ENCODE measurements at places on chromosomes 6 and 20.

- DNase-seq = no peak
Observed at GRCh38 chr6:166774292-166774691, 147.2 kb upstream of the RPS6KA2 start.

DNA sequence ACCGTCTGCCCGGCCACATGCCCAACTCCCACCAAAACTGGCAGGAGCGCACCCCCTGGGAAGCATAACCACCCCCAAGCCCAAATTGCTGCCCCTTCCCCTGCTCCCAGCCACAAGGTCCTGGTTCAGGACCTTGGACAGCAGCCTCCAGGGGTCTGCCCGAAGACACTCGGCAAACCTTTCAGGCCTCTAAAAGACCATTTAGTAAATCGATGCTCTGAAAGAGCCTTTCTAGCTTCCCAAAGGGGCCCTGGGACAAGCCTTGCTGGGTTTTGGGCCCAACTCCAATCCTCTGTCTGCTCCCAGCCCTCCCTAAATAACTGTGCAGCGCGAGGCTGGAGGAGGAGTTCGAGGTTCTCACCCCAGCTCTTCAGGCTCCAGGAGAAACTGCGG lies 30.5 kb downstream of the GRM4 start:
- DNase-seq = no peak

DNA sequence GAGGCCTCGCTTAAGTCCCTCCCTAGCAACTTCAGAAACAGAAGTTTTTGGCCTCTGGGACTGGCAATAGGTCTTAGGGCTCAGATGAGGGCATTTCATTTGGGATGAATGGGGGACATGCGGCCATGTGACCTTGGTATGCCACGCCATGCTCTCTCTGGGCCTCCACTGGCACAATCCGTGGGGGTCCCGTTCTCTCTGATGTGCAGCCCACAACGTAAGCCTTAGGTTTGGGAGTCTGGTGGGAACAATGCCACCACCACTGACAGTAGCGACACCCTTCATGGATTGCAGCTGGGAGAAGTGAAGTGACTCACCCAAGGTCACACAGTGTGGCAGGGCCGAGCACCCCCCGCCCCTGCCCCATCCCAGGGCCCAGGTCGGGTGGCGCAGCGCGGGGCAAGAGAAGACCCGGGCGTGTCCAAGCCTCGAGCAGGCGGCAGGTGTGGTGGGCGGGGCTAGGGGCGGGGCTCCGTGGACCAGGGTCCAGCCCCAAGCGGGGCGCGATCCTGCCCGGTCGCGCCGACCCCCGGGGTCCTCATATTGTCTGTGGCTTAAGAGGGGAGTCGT lies 864 bp upstream of the CEBPB start:
- peak; percentile 33 for DNase-seq

DNA sequence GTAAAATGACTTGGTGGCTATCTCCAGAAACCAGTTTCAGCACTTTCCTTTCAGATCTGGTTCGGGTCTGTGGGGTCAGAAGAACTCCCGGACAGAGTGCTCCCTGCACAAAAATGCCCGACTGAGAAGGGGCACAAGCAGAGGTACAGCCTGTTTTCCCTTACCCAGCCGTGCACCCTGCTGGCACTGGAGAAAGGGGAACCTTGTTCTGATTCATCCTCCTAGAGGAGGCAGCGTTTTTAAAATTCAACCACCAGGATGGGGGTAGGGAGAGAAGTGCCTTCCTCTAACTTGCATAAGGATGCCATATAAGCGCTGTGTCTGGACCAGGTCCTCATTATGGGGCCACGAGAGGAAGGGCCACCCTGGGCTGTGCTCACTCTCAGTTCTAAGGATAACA lies 17.6 kb downstream of the RIMS4 start:
- DNase-seq = no peak

- DNase-seq = no peak
Observed at GRCh38 chr6:148169706-148170105, 172.9 kb upstream of the SASH1 start.

- peak; percentile 2 for DNase-seq
Observed at GRCh38 chr6:2433711-2434110, 188.3 kb upstream of the GMDS start.

DNA sequence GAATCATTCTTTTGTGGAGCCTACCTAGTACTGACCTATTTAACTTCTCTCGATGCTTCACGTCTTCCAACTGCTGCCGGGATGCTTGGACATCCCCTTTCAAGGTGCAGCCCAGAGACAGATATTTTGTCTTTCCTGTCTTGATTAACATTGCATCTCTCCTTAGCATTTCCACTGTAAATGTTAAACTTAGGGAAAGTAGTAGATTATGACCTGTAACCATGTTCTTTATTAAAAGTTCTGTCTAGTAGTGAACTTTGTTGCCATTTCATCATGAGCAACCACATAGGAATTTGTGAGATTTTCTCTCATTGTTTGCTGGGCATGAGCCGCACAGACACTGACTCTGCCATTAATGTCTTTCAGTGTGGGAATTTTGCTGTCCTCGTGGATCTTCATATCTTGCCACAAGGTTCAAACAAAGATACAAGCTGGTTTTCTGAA lies 117.9 kb downstream of the JAG1 start:
- DNase-seq = no peak

GRCh38 chr6:48736501-48737206 lies 625.7 kb upstream of the PTCHD4 start:
- no peak for DNase-seq

DNA sequence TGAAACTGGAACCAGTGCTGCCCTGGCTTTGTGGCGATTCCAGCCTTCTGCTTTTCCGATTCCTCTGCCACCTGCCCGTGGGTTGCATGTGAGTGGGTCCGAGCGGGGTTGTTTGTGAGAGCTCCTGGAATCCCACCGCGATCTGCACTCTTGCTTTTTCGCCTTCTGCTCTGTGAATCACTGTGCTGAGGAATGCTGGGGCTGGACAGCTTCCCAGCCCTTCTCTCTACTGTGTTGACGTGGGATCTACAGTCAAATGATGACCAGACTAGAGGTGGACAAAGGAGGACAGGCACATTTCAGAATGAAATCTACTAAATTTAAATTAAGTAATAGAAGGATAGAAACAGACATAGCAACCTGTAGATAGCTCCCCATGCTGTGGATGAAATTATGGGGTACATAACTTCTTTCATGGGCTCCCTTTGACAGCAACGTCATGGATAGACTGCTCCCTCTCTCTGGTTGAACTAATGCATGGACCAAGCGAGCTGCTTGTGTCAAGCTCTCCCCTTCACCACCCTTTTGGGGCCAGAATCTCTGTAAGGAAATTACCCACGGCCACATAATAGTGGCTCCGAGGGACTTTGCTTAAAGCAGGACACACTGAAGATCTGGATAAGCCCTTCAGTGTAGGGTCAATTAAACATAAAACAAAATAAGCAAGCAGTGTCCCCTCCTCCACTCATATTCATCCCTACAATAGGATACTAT lies 2.0 kb downstream of the FNDC1 start:
- no peak for DNase-seq

DNA sequence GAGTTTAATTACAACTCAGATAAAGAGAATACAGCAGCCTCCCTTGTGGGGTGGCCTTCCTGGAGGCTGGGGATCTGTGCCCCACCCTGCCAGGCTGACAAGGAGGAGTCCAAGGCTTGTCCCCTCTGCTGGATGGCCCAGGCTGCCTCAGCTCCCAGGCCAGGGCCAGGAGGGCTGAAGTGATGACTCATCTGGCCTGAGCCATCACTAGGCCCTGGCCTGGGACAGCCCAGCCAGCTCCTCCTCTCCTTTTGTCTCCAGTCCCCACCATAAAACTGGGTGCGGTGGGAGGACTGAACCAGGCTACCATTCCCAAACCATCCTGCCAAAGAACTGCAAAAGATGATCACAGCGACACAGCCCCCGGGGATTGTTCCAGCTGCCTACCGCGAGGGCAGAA lies 15.0 kb downstream of the GRM4 start:
- DNase-seq = no peak

- no peak for DNase-seq
Observed at GRCh38 chr6:142329486-142330113, 27.8 kb downstream of the ADGRG6 start.

DNA sequence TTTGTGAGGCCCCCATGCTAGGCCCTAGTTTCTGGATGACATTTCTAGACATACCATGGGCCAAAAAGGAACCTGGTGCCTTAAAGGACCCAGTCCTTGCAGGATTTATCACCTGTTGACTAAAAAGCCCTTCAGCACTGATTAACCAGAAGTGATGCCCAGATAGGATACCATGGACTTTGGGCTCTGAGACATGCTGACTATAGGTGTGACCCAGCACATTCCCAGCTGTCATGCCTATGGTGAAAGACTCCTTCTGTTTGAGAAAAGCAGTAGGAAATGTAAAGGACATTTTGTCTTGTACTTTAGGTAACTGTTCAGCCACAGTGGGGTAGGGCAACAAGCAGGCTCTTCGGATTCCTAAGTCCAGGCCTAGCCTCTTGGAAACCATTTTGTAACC lies 724.2 kb downstream of the CD109 start:
- DNase-seq = no peak

- DNase-seq = peak; percentile 78
Observed at GRCh38 chr6:32973144-32974015, 5.0 kb downstream of the BRD2 start.

DNA sequence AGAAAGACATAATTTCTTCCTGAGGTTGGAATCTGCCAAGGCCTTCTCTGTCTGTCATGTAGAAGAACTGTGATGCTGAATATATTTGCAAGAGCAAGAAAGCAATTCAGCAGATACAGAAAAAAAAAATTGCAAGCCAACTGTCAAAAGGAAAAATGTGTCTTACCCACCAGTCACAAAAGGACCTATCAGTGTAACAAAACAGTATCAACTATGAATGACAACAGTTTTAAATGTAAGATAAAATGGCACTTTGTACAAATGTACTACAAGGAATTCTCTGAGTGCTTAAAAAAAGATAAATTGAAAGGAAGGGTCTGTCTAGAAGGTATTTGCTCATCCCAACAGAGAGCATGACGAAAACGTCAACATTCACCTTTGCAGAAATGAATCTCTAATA lies 185.3 kb upstream of the TFAP2D start:
- DNase-seq = no peak

- DNase-seq = no peak
Observed at GRCh38 chr6:15509335-15509933, 153.4 kb downstream of the DTNBP1 start.

DNA sequence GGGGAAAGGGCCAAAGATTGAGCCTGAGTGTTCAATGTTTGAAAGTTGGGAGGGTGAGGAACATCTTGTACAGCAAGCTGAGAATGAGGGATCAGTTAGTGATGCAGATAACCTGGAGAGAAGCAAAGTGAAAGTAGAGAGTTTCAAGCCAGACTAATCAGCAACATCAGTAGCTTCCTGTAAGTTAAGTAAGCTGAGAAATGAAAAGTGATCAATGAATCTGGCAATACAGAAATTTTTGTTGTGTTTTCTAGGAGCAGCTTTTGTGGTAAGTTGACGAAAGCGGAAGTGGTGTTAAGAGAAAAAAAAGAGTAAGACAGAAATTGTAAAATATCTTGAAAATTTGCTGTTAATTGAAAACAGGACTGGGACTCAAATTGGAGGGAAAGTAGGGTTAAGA lies 855.5 kb upstream of the MAP3K7 start:
- DNase-seq = no peak

DNA sequence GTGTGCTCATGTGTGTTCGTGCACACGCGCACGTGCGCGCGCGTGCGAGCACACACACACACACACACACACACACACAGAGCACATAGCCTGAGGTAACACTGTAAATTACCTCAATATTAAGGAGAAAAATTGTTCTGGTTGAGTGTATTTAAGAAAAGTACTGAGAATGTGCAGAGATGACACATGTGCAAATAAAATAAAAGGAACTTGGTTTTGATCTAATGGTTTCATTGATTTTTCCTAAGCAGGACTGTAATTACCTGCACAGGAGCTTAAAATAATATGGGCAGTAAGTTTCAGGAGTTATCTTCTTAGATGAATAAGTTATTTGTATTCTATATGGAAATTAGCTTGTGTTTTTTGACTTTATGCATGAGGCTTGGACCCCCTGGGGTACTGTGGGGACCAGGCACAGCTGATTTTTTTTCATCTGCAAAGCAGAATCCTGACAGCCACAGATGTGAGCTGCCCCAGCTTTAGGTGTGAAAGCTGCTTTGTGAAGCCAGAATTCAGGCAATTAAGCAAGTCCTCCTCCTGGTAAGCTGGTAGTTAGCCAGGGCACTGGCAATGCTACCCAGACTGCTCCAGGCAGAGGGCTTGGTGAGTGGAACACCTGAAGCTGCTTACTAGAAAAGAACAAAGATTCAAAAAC lies 1040.6 kb upstream of the CITED2 start:
- DNase-seq = no peak

DNA sequence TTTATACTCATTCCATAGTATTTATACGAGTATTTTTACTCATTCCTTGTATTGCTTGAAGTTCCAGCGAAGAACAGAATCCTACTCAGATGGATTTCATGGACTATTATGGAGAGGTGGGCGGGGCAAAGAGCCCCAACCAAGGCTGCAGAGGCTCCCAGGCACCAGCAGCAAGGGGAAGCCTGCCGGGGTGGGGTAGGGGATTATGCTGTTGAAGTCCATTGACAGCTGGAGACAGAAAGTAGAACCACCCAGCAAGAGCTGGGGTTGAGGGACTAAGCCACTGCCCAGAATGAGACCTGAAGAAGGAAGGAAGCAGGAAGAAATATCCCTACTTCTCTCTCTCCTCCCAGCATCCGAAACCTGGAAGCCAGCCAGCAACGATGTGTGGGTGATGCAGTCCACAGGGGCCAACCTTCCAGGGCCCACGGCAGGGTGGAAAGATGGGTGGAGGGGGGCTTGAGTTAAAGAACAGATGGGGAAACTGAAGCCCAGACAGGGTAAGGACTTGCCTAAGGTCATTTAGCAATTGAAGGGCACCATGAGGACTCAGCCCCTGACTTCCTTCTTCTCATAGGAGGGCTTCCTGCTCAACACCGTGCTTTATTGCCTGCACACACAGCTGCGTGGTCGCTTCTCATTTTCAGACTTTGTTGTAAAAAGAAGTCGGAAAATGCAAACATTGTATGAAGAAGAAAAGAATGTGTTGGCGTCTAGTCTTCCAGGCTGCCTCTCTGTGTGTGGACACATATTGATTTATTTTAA lies 18.3 kb upstream of the GTSF1L start:
- DNase-seq = no peak

- DNase-seq = no peak
Observed at GRCh38 chr6:21003780-21004541, 469.7 kb downstream of the CDKAL1 start.

DNA sequence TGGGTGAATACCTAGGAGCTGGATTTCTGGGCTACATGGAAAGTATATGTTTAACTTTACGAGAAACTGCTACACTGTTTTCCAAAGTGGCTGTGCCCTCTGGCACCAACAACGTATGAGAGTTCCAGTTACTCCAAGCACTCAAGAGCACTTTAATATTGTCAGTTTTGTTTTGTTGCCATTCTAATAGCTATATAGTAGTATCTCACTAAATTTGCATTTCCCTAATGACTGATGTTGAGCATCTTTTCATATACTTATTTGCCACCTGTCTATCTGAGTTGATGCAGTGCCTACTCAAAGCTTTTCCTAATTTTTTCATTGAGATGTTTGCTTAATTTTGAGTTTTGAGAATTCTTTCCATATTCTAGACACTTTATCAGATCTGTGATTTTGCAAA lies 76.7 kb downstream of the IYD start:
- no peak for DNase-seq
